Activated CD8-positive, alpha-beta memory T cell treated with anti-CD3 and anti-CD28 coated beads for 24 hours (primary cell): ENCODE measurements at places on chromosomes 3 and 15.

- DNase-seq = no peak
Measured at GRCh38 chr3:195805181-195805580, 6.5 kb downstream of the MUC4 start.

GRCh38 chr15:91435113-91435512, 335.1 kb downstream of the SV2B start:
- DNase-seq = no peak

- DNase-seq = no peak
Measured at GRCh38 chr15:65336493-65337435, 32.3 kb downstream of the RNU5B-1 start.

GRCh38 chr3:112086875-112087524, 811 bp downstream of the C3orf52 start:
- no peak for DNase-seq

GRCh38 chr3:90184861-90185260, 1077.4 kb downstream of the EPHA3 start:
- DNase-seq = no peak

- DNase-seq = no peak
Measured at GRCh38 chr3:79263423-79263822, 504.4 kb downstream of the ROBO1 start.
